Hematopoietic multipotent progenitor cell (in vitro differentiated cells): ENCODE measurements at places on chromosomes 5 and 9. TPM values are rescaled to one million over a fixed set of nuclear protein-coding genes. Genes with fewer than 3 reads are reported as not detected.

- DNase-seq: no peak
These were observed 6.9 kb downstream of the CXCL14 start for GRCh38 chr5:135571902-135572301.

GRCh38 chr5:72117307-72117706 lies 10.0 kb downstream of the MAP1B start:
- no peak for DNase-seq

GARNL3 gene
- 1.3 TPM for total RNA-seq

- DNase-seq: no peak
These were observed 82.6 kb upstream of the LMX1B start for GRCh38 chr9:126531035-126531571.

DNA sequence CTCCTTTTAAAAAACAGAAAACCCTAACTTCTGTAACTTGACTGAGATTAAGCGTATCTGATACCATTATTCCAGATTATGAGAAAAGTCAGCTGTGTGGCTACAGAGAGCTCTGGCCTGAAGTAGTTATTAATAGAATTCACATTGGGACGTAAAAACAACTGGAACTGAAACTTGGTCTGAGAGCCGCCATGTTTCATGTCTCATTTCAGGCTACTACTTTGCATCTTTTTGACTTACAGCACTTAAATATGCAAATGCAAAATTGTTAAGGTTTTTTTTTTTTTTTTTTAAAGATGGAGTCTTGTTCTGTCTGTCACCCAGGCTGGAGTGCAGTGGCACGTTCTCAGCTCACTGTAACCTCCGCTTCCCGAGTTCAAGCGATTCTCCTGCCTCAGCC lies 25.2 kb downstream of the MAP3K1 start:
- no peak for DNase-seq

ACSL6 gene
- 0.27 TPM for total RNA-seq

- no peak for DNase-seq
These were observed 186.8 kb downstream of the PALM2AKAP2 start for GRCh38 chr9:109966643-109967368.

PALM2AKAP2 gene
- total RNA-seq: under 0.01 TPM

- DNase-seq: no peak
These were observed 72.1 kb upstream of the GALNT10 start for GRCh38 chr5:154118385-154118784.

TXNDC8 gene
- not detected for total RNA-seq

ANKRD34B gene
- total RNA-seq: under 0.01 TPM

DNA sequence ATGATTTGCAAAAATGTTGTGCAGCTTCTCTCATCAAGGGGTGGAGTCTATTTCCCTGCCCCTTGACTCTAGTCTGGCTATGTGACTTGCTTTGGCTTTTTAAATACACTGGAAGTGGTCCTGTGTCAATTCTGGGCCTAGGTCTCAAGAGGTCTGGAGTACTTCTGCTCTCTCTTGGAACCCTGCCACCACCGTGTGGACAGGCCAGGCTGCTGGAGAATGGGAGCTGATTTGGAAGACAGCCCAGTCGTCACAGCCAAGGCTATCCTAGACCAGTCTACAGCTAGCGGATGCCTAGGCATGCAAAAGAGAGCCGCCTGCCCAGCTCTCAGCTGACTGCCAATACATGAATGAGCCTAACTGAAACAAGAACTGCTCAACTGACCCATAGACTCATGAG lies 56.7 kb upstream of the CLINT1 start:
- peak; percentile 22 for DNase-seq

LCN15 gene
- total RNA-seq: not detected

DNA sequence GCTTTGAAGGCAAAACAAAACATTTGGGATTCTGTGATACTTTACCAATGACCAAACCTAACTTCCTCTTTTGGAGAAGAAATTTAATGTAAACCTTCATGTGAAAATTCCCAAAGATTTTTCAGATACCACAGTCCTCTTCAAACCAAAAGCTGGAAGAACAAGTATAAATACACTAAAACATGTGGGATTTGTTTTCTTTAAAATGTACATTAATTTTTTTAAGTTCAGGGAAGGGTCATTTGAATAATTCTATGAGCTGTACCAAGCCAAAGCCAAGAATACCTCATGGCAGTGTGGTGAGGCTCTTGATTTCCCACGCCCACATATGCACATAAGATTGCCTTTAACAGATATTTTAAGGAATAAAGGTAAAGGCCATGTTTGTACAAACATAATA lies 28.4 kb upstream of the ITGA1 start:
- DNase-seq: no peak

- no peak for DNase-seq
These were observed 143.4 kb downstream of the GDNF start for GRCh38 chr5:37696190-37697021.

DNA sequence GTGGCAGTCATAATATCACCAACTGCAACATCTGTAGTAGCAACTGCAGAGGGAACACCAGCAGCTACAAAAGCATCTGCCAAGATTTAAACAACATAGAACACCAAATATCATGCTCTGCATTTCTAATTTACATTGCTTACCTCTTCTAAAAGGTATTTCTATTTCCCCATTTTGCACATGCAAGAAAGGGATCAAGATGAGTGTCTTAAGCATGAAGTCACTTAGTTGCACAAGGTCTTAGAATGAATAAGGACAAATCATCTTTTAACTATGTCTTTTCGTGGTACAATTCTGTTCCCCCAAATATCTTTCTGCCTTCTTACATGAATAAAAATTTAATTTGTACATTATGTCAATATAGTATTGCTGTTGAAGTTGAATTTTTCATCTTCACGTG lies 1746.4 kb downstream of the EFNA5 start:
- DNase-seq: no peak

GRCh38 chr5:174222891-174223290 lies 177.4 kb downstream of the NSG2 start:
- no peak for DNase-seq

DNA sequence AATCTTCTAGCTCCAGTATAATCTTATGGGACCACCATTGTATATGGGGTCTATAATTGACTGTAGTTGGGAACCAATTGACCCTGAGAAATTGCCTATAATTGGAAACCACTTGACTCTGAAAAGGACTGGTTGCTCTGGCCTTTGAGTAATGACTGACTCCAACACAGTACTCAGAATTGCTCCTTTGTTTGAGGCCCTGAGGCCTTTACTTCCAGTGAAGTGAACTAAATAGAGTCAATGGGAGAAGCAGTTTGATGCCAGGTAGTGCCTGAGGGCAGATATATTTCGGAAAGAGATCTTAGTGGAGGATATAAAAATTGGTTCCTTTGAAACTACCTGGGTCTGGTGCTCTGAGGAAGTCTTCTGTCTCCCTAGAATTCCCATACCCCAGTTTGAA lies 16.0 kb upstream of the TMEM171 start:
- DNase-seq: no peak

DNA sequence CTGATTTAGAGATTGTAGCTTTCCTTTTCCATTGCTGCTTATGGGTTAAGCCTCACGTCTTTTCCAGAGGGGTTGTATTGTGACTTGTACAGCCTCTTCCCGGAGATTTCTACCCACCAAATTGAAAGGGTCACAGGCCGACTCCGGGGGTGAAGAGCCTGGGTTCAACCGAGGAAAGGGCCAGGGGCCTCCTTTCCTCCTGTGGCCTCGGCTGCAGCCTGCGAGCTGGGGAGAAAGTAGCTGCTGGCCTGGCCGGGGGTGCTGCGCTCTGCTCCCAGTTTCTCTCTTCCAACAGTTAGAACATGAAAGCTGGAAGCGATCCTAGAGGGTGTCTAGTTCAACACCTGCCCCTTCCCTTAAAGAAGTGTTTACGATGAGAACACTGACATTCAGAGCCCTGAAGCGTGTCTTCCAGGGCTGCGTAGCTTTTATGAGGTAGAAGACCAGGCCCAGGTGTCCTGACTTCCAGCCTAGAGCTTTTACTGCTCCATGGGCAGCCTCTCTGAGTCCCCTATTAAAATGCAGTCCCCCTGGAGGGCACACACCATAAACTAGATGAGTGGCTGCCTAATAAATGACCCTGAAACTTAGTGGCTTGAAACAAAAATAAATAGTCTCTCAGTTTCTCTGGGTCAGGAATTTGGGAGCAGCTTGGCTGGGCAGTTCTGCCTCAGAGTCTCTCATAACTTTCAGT lies 56.9 kb downstream of the ACER2 start:
- no peak for DNase-seq

EIF4EBP3 gene
- total RNA-seq: 8.3 TPM

- DNase-seq: no peak
These were observed 188.6 kb downstream of the CARTPT start for GRCh38 chr5:71907608-71908145.

GRCh38 chr5:88746438-88746882 lies 136.5 kb downstream of the MEF2C start:
- no peak for DNase-seq

DNA sequence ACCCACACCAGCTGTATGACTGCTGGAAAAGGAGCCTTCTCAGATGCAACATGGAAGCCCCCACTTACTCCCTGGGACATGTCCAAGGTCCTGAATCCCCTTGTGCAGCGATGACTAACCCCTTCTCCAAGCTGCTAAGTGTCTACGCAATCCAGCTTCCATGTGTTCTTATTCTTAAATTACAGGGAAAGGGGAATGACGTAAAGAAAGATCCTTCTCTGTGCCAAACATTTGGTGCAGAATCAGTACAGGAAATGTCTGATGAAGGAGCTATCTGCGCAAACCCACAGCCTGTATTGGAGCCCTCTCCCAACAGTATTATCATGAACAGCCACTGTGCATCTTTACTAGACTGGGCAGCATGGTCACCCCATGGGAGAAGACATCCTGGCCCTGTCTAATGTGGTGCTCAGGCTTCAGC lies 183.2 kb downstream of the FRMD3 start:
- no peak for DNase-seq

BTNL9 gene
- total RNA-seq: under 0.01 TPM

DNA sequence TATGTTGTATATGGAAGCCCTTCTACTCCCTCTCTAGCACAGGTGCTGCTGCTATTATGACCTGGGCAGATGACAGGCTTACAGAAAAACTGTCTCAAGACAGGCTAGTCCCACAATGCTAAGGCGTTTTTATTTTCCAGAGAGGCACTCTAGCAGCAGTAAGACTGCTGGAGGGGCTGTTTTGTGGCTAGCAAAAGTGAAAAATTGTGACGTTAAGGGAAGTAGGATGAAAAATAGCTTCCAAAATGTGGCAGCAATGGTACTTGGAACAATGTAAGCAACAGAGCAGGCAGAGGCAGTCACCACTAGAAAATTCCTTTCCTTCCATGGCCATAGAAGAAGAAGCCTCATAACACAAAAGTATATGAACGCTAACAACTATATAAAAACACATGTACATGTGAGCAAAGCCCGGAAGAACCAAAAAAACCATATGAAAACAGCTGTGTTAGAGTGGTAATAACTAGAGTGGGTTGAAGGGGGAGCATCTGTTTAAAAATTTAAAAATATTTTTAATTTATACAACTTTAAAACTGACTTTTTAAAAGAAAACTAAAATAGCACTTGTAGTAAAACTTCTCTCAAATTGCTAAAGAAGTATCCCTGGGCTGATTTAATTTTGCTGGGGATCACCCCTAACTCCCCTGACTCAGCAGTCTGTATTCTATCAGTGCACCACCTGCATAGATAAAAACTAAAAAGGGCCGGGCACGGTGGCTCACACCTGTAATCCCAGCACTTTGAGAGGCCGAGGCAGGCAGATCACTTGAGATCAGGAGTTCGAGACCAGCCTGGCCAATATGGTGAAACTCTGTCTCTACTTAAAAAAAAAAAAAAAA lies 30.6 kb downstream of the CLINT1 start:
- no peak for DNase-seq

DNA sequence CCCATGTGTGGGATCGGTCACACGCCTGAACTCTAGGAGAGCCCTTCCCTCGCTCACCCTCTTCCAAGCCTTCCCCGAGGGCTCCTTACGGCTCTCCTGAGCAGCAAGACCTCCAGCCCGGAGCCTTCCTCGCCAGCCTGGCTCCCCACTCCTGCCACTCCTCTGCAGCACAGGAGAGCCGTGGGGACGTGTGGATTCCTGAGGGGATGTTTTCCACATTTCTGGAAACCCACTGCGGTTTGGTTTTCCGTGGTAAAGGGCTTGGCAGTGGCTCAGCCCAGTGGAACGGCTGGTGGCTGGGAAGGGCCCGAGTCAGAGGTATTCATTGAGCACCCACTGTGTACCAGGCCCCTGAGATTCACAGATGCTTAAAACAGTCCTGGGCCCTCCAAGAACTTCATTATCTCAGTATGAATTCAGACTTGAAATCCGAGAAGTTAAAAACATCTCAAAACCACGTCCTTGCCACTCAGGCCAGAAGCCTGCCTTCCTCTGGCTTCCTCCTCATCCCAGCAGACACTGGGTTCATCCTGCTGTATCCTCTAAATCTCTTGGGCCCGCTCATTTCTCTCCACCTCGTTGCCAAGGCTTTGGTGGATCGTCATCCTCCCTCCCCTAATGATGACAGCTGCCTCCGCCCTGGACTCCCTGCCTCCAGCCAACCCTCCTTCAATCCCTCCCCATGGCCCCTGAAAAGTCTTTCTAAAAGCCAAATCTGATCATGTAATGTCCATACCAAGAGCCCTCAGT lies 109.6 kb downstream of the FGF18 start:
- no peak for DNase-seq

PLPPR1 gene
- not detected for total RNA-seq

- no peak for DNase-seq
These were observed 546.9 kb upstream of the C9orf72 start for GRCh38 chr9:28120184-28120583.

ZFP2 gene
- 0.27 TPM for total RNA-seq

DNA sequence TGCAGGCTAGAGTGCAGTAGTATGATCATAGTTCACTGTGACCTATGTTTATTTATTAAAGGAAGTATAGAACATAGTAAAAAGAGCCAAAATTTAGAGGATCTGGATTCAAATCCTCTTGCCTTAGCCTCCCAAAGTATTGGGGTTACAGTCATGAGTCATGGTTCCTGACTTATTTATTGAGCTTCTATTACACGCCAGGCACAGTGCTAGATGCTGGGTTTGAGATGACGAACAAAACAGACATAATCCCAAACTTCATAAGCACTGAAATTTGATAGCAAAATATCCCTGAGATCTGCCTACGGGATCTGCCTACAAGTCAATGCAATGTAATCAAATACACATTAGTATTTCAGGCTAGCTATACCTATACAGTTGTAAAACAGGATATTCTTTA lies 2.5 kb downstream of the KIAA0825 start:
- no peak for DNase-seq
